Fibroblast of skin of right quadriceps (primary cell): ENCODE measurements at places on chromosomes 2 and 18.

DNA sequence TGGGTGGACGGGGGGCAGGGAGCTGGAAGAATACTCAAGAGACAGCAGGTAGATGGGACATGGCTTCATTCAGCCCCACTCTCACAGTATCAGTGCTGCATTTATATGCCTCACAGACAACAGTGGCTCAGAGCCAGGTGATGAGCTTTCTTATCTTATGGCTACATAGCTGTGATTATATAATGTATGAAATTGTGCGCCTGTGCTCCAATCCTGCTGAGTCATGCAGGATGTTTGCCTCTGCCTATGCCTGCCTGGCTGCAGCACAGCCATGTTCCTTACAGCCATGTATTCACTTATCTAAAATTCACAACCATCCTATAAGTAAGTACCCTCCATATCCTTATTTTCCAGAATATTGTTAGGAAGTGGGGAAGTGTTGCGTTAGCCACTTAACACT, 37.7 kb upstream of the RNF103 start:
- DNase-seq: no peak

- no peak for DNase-seq
Measured at GRCh38 chr2:218831378-218831990, at the start of gene PRKAG3. Gene PRKAG3 (minus strand): TSS chr2:218831803.

DNA sequence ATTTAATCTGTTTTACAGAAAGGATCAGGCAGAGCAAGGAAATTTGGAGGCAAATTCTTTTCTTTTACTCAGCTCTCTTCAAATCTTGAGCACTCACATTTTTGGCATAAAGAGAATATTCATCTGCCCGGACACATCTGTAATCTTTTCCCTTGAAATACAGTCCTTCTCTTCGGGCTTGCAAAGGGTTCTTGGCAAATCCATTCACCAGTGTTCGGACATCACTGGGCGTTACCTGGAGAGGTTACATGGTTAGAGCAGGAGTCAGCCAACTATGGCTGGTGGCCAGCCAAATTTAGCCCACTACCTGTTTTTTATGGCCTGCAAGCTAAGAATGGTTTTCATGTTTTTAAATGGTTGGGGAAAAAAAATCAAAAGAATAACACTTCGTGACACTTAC, 2.1 kb downstream of the PFN4 start:
- DNase-seq: no peak

DNA sequence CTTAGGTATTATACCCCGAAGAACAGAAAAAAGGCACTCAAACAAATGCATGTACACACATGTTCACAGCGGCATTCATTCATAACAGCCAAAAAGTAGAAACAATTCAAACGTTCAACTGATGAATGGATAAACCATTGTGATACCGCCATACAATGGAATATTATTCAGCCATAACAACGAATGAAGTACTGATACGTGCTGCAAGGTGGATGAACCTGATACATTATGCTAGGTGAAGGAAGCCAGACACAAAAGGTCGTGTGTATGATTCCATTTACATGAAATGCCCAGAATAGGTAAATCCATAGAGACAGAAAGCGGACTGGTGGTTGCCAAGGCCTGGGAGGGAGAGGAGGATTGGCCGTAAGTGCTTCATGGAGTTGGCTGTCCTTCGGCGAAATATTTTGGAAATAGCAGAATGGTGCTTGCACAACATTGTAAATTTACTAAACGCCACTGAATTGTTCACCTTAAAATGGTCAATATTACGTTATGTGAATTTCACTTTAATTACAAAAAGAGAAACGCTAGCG, 750 bp upstream of the RMP24 start:
- no peak for DNase-seq

DNA sequence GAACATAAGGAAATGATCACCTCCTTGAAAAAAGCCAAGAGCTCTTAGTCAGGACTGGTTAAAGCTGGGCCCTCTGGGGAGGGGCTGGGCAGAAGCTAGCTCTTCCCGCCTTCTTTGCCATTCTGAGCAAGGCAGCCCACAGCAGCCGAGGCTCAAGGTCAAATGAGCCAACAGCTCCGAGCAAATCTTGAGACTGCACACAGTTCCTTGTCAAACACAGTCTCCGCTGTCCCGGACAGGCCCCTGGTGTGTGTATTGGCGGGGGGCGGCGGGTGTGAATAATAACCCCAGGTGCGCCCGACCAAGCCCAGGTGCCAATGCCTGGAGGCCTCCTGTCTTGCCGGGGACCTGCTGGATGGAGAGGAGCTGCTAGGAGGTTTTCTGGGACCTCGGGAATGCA, 46.4 kb upstream of the ACAA2 start:
- DNase-seq: no peak

GRCh38 chr2:101718993-101719571, 21.6 kb downstream of the MAP4K4 start:
- peak; percentile 46 for DNase-seq

DNA sequence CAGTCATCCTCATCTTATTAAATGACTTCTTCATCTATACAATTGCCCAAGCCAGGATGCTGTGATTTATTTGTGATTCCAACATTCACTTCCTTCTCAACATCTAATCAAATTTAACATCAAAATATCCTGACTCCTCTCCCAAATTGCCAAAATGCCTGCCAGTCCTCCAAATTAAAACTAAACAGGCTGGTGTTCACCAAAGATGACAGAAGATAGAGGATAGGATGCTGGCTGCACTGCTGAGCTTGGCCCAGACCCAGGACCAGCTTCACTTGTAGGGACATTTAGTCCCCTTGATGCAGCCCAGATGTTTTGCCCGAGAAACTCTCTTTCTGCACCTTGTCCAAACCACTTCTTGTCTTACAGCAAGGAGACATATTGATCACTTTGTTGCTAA, 540.0 kb upstream of the CNTNAP5 start:
- no peak for DNase-seq

- DNase-seq: no peak
Measured at GRCh38 chr2:134718817-134719814, at the start of gene TMEM163. Gene TMEM163 (minus strand): TSS chr2:134719000.

- DNase-seq: no peak
Measured at GRCh38 chr2:156841321-156841720, 405.1 kb downstream of the GPD2 start.

DNA sequence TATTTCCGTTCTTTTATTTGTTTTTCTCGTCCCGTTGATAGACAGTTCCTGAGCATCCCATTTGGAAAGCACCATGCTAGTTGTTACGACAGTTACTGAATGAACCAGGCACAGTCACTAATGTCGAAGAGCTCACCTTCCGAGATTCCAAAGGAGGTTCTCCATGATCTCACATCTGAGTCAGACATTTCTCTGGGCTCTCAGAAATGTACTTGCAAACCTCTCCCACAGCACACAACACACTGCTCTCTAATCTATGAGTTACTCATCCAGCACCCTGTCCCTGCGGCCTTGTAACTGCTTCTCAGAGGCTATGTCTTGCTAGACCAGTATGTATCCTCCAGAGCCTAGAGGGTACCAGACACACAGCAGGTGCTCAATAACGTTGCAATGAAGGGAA, 174.7 kb downstream of the DNER start:
- no peak for DNase-seq

GRCh38 chr18:1392046-1392445, 487.4 kb downstream of the ADCYAP1 start:
- no peak for DNase-seq

DNA sequence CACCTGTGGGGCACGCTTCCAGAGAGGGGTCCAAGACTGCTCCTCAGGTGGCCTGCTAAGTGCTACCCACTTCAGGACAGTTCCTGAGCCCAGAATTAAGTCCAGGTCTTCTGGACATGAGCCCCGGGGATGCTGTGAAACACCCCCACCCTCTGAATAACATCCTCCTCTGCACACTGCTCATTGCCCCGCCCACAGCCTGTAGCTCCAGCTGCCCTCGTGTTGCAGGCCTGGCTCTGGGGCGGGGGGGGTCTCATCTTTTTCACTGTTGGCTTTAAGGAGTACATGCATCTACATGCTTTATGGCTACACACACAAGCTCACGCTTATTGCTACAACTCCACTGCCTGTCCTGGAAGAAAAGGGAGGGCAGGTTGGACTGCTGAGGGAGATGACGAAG, 92.8 kb downstream of the PTGR3 start:
- no peak for DNase-seq

DNA sequence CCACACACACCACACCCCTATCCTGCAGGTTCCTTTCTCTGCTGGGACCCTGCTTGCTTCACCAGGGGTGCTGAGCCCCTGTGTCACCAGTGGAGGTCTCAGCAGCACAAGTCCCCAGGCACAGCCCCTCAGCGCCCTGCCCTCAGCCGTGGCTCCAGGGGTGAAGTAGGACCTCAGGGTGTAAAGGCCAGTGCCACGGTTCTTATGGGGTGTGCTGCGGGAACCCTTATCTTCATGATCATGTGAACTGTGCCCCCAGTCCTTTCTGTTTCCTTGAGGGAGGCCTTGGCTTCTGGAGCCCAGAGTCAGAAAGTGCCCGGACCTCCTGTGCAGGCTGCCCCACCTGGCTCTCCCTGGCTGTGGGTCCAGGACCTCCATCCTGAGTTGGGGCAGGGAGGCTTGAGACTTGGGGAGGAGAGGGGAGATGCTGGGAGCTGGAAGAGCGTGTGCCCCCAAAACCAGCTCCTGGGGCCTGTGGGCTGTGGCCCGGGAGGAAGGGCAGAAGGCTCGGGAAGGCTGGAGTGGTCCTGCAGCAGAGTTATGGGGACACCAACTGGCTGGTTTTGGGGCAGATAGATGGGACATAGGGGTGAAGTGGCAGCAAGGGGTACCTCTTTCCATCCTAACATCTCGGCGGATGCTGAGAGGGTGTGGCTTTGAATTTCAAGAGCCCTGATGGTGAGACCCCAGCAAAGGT, 20.2 kb upstream of the KLF11 start:
- DNase-seq: no peak

DNA sequence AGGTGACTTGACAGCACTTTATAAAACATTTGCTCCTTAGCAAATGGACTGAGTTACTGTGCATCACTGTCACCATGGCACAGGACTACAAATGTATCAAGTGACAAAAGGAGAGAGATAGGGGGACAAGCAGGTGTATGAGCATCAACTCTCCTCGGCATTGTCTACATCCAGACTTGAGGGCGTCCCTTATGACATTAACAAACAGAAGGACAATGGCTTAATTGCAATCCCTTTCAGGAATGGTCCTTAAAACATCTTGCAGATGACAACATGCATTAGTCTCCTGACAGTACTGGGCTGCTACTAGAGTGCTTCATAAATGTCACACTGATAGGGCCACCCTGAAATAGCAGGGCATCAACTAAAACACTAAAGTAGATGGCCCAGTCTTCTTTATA, 198.8 kb downstream of the PDE1A start:
- no peak for DNase-seq

DNA sequence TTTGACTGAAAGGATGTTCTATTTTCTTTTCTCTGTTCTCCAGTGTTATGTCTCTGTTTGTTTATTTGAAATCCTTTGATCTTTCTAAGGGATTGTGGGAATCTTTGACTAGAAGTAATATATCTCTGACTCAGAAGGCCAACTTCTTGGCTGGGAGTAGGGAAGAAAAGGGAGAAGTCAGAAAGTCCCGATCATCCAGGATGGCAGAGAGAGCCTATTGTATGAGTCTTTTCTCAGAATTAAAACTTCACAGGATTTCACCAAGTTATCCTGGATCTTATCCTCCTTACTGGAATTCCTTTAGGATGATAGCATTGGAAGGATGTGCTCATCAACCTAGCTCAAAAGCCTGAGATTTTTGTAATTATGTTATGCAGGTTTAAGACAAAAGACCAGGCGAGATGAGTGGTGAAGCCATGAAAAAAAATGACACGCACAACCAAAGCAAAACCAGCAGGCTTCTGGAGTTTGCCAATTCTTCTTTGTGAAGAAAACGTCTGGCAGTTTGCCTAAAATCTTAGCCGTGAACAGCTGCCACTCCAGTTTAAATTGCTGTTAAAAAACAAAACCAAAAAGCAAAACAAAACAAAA, 383.6 kb upstream of the SMIM21 start:
- peak; percentile 19 for DNase-seq

- DNase-seq: peak; percentile 32
Measured at GRCh38 chr2:44715671-44716081, 225.8 kb upstream of the SIX3 start.

DNA sequence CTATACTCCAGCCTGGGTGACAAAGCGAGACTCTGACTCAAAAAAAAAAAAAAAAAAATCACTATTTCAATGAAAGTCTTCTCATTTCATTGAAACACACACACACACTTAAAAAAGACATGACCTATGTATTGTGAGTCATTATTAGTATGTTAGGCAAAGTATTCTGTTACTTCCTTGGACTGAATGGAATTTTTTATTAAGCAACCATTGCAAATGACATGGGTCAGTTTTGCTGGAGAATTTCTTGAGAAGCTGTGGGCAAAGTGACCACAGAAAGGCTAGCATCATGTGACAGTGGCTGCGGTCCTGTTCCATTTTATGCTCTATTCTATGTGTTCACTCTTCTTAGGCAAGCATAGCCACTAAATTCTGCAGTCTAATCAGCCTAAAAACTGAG, 695.7 kb downstream of the TDRD15 start:
- peak; percentile 58 for DNase-seq

GRCh38 chr2:187093771-187094412, 244.9 kb upstream of the ZSWIM2 start:
- peak; percentile 8 for DNase-seq

GRCh38 chr18:22826726-22827125, 106.4 kb upstream of the RBBP8 start:
- DNase-seq: no peak

DNA sequence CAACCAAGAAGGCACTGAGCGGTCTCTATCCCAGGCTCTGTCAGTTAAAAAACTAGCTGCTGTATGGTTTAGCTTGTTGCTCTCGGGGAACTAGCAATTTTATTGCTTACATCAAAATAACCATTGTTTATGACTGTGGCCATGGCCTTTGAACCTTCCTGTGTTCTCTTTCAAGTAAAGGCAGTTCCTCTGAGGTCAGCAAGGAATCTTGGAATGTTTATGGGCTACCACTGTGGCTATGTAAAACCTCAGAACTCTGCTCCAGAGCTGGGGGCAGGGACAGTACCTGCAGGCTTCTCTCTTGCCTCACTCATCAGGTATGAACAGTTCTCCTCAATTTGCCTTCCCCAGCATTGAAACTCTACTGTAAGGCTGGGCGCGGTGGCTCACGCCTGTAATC, 416.0 kb upstream of the NETO1 start:
- peak; percentile 38 for DNase-seq

GRCh38 chr2:138239902-138240491, 261.6 kb upstream of the SPOPL start:
- DNase-seq: peak; percentile 47

DNA sequence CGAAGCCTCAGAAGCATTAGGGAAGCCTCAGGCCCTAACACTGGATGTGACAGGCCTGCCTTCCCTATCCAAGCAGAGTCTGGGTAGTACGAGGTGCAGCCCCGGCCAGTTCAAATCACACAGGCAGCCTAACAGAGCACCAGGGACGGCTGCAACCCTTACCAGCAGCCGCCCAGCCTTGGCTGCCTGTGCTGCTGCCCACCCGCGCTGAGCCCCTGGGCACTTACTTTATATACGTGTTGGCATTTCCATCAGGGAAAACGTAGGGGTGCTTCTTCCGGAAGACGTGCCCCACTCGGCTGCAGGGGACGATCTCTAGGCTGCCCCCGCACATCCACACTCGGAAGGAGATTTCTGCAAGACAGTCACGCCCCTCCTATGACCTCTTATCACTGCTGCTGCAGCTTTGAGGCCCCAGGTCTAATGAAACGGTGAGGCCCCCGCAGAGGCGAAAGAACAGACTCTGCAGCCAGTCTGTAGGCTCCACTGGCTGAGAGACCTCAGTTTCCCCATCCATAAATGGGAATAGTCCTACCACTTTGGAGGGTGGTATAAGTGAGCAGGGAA, 124.7 kb upstream of the CAPN13 start:
- DNase-seq: no peak
